ENCODE measurements at places on chromosomes 1 and 21.

DNA sequence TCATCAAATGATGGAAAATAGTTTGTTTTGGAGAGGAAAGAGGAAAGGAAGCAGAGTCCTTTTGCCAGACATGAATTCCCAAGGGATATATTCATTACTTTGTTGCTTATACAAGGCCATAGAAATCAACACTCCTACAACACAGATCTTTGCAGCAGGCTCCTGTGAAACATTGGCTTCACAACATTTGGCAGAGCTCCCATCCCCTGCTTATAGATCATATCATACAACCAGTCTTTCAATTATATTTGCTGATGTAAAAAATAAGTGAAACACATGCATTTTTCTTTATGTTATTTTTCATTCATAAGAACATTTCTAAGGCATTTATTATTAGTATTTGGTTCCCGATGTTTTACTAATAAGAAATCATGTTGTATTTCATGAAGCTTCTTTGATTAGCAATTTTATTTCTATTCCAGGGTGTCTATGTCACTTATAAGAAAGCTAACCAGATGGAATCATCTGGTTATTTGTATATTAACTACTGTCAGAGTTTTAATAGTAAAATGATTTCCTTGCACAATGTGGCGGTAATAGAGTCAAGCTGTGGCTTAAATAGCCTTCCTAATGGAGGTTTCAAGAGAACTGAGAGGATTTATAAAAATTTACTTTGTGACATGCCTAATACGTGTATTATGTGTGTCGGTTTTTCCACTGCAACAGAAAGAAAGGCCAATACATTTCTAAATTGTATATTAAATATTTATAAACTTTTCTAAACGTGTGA is 470.3 kb upstream of the NCAM2 start:
- no peak for DNase-seq

GRCh38 chr1:44559330-44559729 is 115.0 kb downstream of the TMEM53 start:
- DNase-seq = no peak

- no peak for DNase-seq
Observed at GRCh38 chr1:98019747-98020146, 98.9 kb upstream of the DPYD start.

DNA sequence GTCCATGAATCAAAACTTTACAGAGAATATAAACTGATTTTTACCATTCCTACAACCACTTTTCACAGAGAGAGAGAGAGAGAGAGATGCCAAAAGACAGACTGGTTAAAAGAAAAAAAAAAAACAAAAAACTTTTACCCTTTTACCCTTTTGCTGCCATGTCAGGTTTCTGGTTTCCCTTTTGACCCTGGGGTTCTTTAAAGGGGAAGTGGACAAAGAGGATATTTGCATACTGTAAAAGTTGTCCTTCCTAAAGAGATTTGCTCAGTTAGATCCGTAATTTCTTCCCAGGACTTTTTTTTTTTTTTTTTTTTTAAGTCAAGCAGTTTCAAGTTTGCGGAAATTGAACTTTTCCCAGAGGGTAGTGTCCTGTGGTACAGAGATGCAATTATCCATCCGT is 287.8 kb upstream of the RGS18 start:
- DNase-seq = no peak

DNA sequence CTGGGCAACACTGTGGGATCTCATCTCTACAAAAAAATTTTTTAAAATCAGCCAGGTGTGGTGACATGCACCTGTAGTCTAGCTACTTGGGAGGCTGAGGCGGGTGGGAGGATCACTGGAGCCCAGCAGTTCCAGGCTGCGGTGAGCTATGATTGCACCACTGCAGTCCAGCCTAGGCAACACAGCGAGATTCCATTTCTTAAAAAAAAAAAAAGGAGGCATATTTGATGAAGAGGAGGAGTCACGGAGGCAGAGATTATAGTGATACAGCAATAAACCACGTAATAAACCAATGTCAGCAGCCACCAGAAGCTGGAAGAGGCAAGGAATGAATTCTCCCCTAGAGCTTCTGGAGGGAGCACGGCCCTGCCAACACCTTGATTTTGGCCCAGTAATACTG is 4.0 kb downstream of the LIX1L start:
- DNase-seq = no peak

GRCh38 chr1:223189903-223190724 is 47.1 kb upstream of the TLR5 start:
- peak; percentile 14 for DNase-seq

- no peak for DNase-seq
Observed at GRCh38 chr1:175804561-175804960, 61.2 kb upstream of the TNR start.

DNA sequence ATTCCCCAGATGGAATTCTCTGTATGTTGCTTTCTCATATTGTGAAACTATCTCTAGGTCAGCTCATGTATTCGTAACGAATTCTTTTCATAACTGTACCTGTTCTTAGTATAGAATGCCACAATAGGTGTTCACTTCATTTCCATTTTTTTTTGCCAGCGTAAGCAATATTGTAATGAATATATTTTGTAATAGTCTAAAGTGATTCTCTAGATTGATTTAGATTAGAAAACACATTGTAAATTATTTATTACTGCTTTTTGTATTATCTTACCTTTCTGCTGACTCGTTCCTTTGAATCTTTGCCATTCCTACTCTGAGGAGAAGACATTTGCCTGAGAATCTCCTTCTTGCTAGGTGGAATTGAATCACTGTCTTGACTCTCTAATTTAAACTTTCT is 14.8 kb downstream of the PDC start:
- no peak for DNase-seq

GRCh38 chr1:2166254-2166653 is 28.3 kb downstream of the FAAP20 start:
- no peak for DNase-seq

- no peak for DNase-seq
Observed at GRCh38 chr1:6988796-6989195, 203.5 kb downstream of the CAMTA1 start.

GRCh38 chr1:58997060-58997411 is 213.2 kb upstream of the JUN start:
- DNase-seq = no peak

GRCh38 chr1:54299037-54299436 is 99.1 kb downstream of the MRPL37 start:
- no peak for DNase-seq

- DNase-seq = no peak
Observed at GRCh38 chr1:6513320-6513801, 21.9 kb upstream of the PLEKHG5 start.

DNA sequence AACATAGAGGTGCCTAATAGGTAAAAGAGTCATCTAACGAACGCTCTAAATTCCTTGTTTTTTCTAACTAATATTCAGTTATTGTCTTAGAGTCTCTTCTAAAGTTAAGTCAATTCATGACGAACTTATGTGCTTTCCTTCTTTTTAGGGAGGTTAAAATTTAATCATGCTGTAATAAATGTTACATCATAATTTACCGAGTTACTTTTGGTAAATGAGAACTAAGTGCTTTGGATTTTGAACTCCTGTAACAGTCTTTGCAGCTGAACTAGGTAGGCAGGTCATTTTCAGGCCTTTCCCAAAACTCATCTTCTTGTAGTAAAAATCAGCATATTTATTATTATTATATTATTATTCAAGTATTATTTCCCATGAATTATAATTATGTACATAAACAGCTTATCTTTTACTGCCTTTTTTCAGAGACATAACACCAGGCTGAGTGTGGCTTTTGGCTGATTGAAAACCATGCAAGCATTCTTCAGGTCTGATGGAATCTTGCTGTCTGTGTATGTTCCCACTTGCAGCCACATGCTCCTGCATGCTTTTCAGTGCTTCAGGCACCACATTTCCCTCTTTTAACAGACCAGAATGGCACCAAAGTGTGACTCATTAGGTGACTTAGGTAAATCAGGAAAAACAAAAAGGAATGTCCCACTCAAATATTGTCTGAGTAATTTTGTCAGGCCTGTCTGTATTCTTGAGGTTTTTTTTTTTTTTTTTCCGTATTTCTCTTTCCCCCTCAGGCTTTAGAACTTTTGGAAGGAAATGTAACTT is 81.0 kb upstream of the CD55 start:
- DNase-seq = no peak

Data from T-helper 9 cell (primary cell).